ENCODE measurements at places on chromosomes 6 and 20.

DNA sequence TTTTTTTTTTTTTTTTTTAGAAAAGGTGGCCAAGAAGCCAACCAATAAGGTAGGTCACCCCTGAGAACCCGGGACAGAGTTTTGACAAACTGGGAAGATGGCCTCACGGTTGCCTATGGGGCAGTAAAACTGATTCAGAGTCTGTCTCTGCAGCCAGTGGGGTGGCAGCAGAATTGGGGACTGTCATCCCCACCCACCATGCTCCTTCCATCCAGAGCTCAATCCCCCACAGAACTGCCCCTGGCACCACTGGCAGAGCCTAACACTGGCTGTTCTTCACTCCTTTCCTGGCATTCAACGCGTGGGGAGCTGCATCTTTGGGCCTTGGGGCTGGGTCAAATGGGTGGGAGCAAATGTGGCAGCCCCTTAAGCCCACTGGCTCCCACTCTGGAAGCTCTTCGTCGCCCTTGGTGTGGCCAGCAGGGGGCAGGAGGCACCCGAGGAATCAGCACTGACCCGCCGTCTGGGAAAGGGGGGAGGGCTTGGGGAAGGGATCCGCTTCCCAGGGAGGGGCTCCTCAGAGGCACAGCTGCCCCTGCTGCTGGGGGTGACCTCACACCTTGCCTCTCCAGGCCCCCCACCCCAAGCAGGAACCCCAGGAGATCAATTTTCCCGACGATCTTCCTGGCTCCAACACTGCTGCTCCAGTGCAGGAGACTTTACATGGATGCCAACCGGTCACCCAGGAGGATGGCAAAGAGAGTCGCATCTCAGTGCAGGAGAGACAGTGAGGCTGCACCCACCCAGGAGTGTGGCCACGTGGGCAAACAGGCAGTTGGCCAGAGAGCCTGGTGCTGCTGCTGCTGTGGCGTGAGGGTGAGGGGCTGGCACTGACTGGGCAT, 10.4 kb downstream of the CD40 start:
- DNase-seq, result no peak

- DNase-seq, result no peak
Observed at GRCh38 chr6:90676516-90677300, 89.8 kb upstream of the MAP3K7 start.

DNA sequence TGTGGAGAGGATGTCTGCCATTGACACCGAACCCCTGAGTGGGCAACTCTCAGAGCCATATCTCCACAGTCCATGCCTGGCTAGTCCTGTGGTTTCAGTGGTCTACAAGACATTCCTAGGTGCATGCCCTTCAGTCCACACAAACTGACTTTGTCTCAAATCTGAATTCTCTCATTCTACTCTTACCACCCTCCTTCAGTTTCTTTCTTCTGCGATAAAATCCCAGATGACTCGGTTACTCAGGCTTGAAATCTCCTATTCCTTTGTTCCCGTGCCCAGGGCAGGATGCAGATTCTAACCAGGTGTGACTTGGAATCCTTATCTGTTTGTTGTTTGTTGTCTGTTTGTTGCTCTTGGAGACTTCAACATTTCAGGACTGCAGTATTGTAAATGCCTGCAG, 9.3 kb downstream of the CDS2 start:
- no peak for DNase-seq

GRCh38 chr6:17418281-17419188, 25.1 kb downstream of the CAP2 start:
- no peak for DNase-seq

DNA sequence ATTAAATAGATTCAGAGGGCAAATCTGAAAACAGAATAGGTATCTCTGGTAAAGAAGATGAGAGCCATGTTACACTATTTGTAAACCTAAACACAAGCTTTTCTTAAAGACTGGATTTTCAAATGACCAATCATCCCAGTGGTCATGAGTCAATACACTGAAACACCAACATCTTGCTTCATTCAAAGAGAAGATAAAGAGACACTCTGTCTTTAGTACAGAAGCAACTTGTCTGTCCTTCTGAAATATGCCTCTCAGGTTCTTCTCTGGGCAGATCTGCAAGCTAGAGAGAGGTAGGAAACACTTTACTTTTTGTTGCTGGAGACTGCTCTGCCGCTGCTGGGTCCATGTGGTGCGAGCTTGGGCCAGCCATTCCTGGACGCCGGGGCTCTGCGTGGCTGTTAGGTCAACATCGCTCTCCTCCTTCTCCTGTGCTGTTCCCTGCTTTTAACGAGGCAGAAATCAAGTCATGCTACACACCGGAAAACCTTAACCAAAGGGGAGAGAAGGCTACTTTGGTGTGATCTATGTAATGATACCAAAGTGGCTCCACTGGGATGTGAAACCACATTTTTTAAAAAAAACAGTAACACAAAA, 368.2 kb downstream of the SYNE1 start:
- no peak for DNase-seq

DNA sequence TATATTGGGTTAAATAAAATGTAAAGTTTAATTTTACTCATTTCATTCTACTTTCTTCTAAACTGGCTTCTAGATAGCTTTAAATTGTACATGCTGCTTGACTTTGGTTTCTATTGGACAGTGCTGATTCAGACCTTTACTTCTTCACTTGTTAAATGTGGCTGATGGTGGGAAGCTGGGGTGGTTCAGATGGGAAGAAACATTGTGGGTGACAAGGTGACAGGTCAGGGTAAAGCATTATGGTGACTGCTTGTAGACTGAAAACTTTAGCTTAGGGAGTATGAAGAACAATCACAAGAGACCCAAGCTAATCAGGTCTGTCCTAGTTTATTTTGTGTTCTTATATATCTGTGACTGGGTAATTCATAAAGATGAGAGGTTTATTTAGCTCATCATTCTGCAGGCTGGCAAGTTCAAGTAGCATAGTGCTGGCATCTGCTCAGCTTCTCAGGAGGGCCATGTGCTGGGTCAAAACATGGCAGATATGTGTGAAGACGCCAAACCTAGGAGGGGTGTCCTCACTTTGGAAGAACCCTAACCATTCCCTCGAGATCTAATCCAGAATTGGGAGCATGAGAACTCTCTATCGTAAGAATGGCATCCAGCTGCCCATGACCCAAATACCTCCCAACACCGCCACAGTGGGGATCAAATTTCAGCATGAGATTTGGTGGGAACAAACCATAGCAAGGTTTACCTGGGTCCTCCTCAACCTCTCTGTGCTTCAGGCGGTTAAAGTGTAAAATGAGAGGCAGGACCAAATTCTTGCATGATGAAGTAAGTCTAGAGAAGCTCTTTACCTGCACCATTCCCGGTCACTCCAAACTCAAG, 102.8 kb downstream of the FYN start:
- no peak for DNase-seq

DNA sequence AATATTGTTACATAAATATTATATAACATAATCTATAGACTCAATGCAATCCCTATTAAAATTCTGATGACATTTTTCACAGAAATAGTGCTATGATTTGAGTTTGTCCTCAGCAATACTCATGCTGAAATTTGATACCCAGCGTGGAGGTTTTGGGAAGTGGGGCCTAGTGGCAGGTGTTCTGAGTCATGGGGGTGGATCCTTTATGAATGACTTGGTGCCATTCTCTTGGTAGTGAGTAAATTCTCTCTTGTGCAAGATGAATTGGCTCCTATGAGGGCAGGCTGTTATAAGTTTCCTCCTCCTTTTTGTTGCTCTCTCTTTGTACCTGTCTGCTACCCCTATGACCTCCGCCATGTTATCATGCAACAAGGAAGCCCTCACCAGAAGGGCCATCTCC, 65.8 kb downstream of the SHPRH start:
- no peak for DNase-seq

DNA sequence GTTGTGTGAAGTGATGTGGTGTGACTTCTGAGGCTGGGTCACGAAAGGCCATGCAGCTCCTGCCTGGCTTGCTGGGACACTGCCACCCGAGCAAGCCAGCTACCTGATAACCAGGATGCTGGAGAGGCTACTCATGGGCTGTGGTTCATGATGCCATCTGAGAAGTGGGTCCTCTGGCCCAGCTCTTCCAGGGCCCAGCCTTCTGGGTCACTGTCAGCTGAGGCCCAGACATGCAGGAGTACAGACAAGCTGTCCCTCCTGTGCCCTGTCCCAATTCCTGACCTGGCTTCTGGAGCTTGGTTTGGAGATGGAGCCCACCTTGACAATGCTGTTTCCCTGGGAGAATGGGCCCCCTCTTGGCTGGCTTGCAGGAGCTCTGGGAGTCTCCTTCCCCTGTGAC, 87.0 kb downstream of the DHX35 start:
- no peak for DNase-seq

- no peak for DNase-seq
Observed at GRCh38 chr20:36941401-36941835, 10.1 kb downstream of the SAMHD1 start.

DNA sequence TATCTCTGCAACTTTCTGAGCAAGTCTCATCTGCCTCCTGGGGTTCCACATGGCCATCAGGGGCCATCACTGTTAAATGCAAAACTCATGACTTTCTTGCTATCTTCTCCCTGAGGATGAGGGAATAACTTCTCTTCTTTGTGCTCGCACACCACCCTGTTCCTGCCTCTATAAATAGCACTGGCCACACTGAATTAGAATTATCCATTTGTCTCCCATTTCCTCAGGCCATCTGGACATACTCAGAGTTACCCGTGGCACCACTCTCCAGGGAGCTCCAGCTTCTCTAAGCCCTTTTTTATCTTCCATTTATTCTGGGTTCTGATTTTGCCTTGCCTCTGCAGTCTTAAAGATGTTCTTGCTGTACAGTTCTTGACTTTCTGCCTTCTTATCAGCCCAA, 72.8 kb upstream of the ECI2 start:
- no peak for DNase-seq

DNA sequence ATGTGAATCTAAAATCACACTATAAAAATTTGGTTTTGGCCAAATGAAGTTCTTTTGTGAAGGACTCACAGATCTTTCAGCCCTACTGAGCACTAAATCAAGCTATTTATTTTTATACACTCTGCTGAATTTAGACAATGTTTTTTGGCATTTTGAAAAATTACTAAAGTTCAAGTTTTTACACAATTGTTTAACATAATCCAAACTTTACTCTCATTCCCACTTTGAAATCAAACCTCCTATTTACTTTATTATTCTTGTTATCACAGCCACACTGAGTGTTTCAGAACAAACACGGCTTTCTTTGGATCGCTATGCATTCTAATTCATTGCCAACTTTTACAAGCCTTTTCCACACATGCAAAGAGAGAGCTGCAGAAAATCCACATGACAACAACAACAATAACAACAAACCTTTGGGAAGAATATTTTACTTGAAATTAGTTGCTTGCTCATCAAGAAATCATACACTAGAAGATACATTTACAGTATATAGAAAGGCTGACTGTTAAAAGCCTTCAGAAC, 49.1 kb upstream of the TMEM30A start:
- no peak for DNase-seq

GRCh38 chr6:106128981-106129781, 43.0 kb downstream of the PRDM1 start:
- no peak for DNase-seq

DNA sequence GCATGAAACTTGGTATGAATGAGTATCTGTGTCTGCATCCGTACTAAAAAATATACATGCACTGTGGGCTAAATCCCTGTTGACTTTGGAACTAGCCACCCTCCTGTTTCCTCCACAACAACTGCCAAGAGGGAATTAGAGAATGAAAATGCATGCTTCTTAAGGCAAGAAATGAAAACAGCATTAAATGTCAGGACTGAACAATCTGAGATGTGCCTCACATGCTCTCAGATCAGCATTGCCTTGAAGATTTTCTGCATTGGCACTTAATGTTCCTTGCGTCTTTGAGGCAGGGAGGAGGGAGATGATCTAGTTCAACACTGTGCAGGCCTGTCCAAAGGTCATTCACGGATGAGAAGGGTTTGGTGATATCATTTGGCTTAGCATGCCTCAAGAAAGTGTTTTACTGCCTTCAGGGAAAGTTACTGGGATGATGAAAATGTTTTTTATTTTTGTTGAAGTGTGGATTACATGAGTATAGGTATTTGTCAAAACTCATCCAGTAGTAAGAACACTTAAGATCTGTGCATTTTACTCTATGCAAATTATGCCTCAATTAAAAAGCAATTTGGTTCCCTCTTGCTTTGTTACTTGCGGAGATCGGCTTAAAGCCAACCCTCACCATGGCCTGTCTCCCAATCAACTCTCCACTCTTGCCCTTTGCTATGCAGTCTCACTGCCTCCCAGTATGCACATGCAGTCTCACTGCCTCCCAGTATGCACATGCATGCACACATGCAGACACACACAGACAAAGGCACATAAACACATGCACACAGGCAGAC, 47.5 kb upstream of the RIN2 start:
- no peak for DNase-seq

DNA sequence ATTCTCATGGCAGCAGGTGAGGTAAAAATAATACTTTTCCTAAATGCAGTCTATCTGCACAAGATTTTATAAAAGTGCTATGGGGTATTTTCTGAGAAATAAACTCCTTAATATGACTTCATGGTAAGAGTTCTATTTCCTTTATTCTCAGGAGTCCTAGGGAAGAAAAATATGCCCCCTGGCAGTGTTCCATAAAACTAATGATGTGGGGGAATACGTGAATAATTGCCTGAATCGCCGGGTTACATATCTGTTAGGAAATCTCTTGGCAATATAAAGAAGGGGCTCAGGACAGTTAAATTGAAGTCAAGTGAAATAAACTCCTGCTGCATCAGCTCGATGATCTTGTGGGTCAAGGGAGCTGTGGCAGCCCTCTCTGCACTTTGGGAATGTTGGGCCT, 229.7 kb downstream of the MAFB start:
- no peak for DNase-seq

GRCh38 chr6:144447472-144447871, 162.3 kb downstream of the UTRN start:
- no peak for DNase-seq

GRCh38 chr20:8399947-8400346, 267.9 kb downstream of the PLCB1 start:
- no peak for DNase-seq

GRCh38 chr20:3811467-3812258, 8.7 kb upstream of the AP5S1 start:
- no peak for DNase-seq

All from GM12891 (cell line).